ENCODE measurements at places on chromosomes 7 and 10.

GRCh38 chr7:64889686-64890162 is 13.3 kb upstream of the ZNF273 start:
- no peak for DNase-seq

DNA sequence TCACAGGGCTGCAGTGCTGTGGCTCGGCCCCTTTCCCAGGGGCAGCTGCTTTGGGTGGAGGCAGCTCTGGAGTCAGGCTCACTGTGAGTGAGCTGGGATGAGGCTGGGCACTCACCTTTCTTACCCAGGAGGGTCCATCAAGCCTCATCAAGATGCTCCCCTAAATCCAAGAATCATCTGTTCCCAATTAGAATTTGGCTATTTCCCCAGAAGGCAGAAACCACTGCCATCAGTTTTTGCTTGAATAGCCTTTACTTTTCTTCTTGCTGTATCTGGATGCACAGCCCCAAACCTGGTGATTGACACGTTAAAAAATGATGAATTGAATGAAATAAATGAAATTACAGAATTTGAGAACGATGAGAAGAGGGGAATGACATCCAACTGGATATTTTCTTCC is 74.3 kb upstream of the LYZL1 start:
- DNase-seq = no peak

DNA sequence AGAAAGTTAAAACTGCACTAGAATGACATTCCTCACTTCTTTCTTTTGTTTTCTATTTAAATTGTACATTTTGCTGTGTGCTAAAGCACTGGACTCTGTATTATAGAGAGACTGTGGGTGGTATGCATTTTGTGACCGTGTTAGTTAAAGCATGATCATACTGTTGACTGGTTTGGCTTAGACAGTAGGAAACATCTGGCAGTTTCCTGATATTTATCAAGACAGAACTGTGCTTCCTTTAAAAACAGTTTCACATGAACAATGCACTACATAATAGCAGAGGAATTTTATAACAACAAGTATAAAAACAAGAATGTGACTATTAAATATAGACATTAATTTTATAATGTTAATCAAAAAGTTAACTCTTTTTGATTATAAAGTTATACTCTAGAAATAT is 23.1 kb downstream of the GNG11 start:
- DNase-seq = no peak

DNA sequence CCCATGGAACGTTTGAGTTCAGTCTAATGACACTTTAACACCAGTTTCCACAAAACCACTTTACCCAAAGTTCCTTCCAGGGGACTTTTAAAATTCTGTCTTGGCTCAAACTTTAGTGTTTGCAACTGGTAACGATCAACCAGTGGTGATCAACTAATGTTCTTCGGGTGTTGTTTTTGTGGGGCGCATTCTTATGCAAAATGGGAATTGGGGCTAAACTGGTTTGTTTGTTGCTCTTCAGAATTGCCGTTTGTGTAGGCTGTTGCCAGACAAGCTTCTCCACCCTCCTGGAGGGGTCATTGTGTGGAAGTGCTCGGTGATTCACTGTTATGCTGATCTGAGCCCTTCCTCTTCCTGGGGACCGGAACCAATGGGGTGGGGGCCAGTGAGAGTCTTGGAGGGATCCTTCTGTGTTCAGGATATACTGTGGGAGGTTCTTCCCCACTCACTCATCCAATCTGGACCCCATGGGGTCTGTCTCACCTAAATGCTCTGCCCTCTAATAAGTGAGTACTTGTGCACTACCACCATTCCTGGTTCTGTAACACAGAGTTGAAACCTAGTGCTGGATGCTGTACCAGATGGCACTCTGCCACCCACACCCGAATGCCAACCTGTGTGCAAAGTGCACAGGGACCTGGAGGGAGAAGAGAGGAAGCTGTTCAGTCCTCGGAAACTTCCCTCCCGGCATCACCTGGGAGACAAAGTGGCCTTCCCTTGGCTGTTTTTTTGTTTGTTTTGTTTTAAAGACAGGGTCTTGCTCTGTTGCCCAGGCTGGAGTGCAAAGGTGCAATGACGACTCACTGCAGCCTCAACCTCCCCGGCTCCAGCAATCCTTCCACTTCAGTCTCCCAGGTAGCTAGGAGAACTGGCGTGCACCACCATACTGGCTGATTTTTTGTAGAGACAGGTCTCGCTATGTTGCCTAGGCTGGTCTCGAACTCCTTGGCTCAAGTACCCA is 2.1 kb downstream of the NFE2L3 start:
- DNase-seq = no peak

DNA sequence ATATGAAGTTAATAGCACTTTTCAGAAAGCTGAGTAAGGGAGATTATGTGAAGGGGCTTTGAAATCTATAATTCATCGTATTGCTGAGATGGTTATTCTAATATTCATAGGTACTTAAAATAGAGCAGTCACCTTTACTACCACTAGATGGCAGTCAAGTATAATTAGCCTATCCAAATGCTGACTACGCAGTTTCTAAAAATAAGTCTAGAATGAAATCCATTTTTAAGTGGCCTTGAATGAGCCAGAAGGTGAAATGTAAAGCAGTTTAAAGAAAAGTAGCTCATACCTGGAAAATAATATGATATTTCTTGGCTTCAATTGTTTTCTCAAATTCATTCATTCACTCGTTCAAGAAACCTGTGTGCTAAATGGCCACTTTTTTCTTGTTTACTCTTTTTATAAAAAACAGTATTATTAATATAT is 1277.1 kb downstream of the GATA3 start:
- no peak for DNase-seq

- DNase-seq = no peak
Measured at GRCh38 chr10:21518641-21519396, 6.7 kb downstream of the SKIDA1 start.

DNA sequence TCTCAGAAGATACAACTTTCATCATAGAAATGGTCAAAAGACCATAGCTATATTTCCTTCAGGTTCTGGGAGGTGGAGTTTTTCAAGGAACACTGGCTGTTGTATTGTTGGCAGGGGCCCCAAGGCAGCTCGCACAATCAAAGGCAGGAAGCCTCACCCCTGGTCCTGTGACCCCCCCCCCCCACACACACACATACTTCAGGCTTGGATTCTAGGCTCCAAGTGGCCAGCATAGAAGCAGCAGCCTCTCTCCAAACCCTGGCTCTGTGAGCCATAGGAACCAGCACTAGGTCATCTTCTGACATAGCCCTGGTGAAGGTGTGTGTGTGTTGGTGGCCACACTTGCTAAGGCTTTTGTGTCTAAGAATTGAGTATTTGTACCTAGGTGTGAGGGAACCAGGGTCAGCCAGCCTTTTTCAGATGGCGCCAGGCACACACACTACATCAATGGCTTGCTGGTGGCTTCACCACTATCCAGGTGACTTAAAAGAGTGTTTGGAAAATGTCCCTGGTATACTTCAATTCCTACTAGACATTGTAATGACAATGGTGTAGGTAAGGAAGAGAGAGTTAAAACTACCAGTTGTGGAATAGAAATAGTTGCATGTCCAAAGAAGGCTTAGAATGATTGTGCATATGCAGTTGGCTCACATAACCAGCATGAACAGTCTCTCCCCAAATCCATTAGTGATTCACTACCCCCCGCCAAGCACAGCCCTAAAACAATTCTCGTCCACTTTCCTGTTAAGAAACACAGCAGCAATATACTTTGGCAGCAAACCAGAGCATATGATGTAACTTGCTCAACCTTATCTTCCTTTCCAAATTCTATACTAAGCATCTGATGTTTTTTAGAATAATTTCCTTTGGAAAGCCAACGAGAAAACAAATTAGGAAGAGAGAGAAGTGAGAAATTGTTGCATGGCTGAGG is 91.3 kb downstream of the AVL9 start:
- no peak for DNase-seq
